ENCODE measurements at places on chromosomes 11 and 22.

DNA sequence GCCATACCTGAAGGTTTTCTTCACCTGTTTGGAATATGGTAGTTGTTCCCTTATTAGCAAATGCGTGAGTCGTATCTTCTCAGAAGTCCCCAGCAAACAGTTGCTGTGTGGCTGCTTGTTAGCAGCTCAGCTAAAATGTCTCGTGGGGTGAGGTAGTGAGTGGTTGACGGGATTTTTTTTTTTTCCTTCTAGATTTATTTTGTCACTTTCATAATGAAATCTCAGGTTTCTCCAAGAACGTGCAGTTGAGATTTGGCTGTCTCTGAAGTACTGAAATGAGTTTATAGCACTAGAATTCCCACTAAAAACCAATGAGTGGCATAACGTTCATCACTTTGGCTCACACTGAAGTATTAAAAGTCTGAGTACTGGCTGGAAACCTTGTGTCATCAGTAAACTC, 16.8 kb downstream of the RCN1 start:
- DNase-seq: no peak

GRCh38 chr11:66082946-66083698, 13.1 kb downstream of the PACS1 start:
- peak; percentile 31 for DNase-seq

DNA sequence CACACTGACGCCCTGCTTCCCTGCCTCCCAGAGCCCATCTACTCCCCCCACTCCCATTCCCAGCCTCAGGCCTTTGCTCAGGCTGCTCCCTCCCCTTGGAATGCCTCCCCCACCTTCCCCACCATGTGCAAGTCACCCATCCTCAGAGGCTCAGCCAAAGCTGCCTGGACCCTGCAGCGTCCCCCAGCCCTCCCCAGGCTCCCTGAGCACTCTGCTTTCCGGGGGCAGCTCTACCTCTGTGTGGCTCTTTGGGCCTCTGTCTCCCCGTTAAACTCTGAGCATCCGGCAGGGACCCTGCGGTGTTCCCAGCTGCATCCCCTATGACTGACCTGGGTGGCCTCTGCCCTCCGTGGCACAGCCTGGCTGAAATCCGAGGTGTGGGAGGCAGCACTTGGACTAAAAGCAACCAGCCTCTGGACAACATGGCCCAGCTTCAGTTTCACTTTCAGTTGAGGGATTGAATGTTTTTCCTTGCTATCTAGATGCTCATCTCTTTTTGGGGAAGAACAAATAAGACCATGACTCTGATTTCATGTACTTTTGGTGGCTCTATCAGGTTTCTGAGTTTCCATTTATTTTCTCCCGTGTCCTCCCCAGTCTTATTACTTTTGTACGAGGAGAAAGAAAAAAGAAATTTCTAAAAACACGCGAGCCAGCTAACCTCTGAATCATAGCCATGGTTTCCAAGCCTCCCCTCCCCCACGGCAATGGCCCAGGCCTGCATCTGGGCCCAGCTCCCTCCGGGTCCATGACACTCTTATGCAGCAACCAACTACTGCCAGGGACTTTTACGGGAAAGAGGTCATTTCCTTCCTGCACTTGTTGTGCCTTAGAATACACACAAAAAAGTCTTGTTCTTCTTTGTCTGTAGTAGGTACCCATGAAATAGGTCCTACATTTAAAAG, 3.8 kb downstream of the APOL3 start:
- peak; percentile 72 for DNase-seq

DNA sequence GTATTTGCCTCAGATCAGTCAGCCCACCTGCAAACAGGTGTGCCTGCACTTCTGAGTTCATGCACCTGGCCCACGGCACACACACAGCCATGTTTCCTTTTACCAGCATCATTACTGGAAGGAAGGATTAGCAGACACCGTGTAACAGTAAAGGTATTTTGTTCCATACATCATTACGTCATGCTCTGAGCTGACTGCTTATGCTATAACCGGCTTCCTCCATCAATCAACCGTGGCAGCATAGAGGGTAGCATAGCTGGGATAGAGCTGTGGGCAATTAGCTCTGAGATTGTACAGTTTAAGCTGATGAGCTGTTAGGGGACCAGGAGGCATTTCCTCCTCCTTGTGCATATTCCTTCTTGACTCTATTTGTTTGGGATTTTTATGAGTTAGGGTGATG, 102.4 kb downstream of the ME3 start:
- peak; percentile 47 for DNase-seq

GRCh38 chr11:63534895-63535461, 1.6 kb upstream of the PLAAT4 start:
- no peak for DNase-seq

GRCh38 chr11:44574610-44575287, 9.3 kb downstream of the CD82 start:
- DNase-seq: peak; percentile 97

- peak; percentile 31 for DNase-seq
Measured at GRCh38 chr22:36765943-36766450, 9.9 kb downstream of the IFT27 start.

DNA sequence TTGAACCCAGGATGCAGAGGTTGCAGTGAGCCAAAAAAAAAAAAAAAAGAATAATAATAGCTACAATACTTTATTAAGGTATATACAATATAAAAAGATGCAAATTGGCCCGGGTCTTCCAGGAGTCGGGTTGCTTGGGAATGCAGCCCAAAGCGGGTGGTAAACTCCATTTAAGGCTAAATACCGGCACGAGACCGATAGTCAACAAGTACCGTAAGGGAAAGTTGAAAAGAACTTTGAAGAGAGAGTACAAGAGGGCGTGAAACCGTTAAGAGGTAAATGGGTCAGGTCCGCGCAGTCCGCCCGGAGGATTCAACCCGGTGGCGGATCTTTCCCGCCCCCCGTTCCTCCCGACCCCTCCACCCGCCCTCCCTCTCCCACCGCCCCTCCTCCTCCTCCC, 143.3 kb downstream of the DLG2 start:
- DNase-seq: no peak

- DNase-seq: no peak
Measured at GRCh38 chr11:31966846-31967245, 124.0 kb upstream of the RCN1 start.

DNA sequence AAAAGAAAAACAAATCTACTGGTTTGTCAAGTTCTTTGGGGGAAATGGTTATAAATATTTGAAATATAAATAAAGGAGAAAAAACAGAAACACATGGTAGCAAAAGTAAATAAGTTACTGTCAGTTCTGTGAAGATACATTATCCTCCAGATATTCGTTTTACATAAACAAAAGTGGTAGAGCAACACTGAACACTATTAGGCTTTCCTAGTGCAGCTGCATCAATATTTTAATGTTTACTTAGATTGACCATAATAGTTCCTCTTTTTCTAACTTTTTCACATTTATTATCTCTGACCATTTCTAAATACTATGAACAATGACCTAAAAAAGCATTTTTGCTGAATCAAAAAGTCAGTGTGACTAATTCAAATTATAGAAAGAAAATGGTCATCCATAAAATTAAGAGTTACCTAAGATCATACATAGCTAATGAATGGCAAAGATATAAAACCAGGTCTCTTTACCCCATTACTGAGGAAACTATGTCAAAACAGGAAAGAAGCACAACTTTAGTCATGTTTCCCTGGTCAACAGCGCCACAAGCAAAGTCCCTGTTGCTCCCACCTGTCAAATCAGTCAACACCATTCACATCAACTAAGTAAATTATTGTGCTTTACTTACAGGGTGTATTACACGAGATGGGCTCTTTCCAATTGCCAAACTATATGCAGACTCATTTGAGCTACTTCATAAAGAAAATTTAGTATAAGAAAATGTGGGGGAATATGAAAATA, 38.5 kb downstream of the SBF2 start:
- DNase-seq: no peak

GRCh38 chr11:111213256-111213655, 32.3 kb upstream of the POU2AF2 start:
- no peak for DNase-seq

DNA sequence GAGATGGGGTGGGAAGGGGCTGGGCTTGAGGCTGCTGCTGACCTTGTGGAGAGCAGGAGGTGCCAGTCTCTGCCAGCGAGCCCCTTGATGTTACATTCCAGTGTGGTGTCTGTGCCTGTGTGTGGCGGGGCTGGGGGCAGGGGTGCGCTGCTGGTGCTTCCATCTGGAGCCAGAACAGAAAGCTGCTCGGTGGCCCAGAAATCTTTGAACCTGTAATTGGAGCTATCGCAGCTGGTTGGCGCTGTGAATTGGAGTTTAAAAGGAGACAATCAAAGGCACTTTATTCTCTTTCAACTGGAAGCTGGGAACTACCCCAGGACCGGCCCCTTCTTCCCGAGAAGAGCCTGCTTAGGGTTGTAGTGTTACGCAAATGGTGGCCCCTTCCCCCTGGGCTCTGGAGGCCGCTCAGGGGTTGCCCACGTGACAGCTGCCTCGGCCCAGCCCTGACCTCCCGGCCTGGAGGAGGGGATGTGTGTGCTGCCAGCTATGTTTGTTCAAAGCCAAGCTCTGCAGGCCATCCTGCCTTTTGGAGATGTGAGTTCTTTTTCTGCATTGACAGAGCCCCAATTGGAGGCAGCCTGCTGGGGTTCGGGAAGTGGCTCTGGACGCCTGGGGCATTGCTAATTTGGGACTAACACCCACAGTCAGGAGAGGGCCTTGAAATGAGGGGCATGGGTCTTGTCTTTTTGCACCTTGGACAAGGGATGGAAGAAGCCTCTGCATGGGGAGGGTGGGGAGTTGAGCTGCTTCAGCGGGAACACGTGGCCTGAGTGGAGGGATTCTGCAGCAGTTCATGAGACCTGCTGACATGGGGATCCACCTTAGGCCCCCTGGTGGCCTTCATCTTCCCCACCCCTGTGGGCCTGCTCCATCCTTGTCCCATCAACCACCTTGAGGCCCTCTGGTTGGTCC, 14.0 kb upstream of the ARSA start:
- DNase-seq: peak; percentile 22

DNA sequence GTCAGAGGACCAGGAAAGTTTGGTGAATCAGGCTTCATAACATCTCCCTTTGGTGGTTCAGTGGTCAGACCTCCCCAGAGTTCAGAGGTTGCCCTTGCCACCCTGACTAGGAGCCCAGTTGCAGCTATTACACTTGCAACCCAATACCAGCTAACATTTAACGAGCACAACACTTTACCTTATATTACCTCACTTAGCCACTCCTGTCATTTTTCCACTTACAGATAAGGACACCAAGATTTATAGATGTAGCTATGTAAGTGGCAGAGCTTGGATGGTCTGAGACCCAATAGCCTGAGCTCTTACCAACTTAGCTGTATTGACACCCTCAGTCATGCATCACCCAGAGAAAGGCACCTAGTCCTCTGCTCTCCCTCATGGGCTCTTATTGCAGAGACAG, 234.7 kb downstream of the INSC start:
- no peak for DNase-seq

- no peak for DNase-seq
Measured at GRCh38 chr11:60797846-60798630, 12.9 kb downstream of the MS4A10 start.

- no peak for DNase-seq
Measured at GRCh38 chr11:45407226-45407625, 121.1 kb upstream of the SYT13 start.

DNA sequence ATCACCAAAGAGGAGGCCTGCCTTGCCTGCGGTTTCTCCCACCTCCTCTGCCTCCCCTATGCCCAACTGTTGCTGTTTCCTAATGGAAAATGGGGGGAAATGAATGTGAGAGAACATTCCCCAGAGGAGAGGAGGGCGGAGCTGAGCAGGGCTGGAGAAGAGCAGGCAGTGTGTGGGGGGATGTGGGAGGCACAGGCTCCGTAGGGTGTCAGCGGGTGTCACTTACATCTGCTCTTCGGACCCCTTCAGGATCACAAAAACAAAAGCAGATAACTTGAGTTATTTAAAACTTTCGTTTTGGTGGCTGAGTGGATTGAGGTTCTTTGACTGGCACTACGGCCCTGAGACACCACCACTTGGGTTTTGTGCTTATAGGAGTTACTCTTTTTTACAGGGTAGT, 93.8 kb downstream of the CEP164 start:
- no peak for DNase-seq

- no peak for DNase-seq
Measured at GRCh38 chr11:76232026-76232665, 25.8 kb upstream of the WNT11 start.

- DNase-seq: no peak
Measured at GRCh38 chr11:1554981-1555712, 16.9 kb downstream of the DUSP8 start.

DNA sequence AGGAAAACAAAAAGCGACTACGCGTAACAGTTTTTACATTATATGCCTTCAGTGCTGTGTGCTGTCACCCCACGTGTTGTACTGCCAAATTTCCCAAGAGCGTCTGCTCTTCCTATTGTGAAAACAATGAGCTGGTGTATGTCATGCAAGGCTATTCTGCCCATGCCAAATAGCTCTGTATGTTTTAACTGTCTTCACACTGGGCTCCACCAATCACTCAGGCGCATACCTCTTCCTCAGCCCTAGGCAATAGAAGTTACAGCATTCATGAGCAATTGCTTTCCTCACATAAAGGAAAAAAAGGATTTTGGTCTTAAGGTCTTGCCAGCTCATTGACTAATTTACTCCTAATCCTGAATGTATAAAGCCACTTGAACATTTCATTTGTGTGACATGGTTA, 606.8 kb downstream of the NTM start:
- DNase-seq: peak; percentile 57

- peak; percentile 89 for DNase-seq
Measured at GRCh38 chr11:126140926-126141280, 70.5 kb downstream of the RPUSD4 start.

- DNase-seq: no peak
Measured at GRCh38 chr11:123479048-123479837, 49.2 kb downstream of the GRAMD1B start.

DNA sequence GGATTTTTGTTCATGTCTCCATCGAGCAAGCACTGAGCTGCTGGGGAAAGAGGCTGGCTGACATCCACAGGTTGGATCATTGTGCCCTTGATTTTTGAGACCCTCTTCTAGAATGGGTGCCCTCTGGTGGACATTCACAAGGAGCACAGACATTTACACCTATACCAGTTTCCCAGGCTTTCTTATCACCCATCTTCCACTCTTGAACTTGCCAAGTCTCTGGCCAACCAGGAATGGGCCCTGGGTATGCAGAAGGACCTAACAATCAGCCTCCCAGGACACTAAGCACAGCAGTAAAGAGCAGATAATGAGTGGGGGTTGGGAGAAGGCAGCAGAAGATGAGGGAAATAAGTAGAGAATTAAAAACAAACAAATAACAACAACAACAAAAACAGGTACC, 5.7 kb upstream of the INTS4 start:
- DNase-seq: peak; percentile 67

DNA sequence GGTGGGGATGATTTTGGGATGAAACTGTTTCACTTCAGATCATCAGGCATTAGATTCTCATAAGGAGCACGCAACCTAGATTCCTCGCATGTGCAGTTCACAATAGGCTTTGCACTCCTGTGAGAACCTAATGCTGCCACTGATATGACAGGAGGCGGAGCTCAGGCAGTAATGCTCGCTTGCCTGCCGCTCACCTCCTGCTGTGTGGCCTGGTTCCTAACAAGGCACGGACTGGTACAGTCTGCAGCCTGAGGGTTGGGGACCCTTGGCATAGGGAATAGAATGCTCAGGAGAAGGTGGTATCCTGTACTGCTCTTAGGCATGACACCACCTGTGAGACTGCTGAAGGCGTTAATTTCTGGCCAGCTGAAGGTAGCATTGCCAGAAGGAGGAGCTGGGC, 47.0 kb downstream of the STIM1 start:
- DNase-seq: no peak

- DNase-seq: peak; percentile 89
Measured at GRCh38 chr22:17171153-17172028, 12.3 kb upstream of the HDHD5 start.

- DNase-seq: no peak
Measured at GRCh38 chr22:39219071-39220039, 25.4 kb downstream of the PDGFB start.

- DNase-seq: peak; percentile 34
Measured at GRCh38 chr11:74154620-74155281, 16.1 kb downstream of the C2CD3 start.

Measured in fibroblast of skin of right biceps (primary cell).